ENCODE measurements at places on chromosomes 16 and 17.
A peak's percentile ranks its signal among the peaks of the same experiment; 100 is the strongest.

- DNase-seq, result no peak
Observed at GRCh38 chr16:47613251-47613650, 152.1 kb downstream of the PHKB start.

- no peak for DNase-seq
Observed at GRCh38 chr17:56690441-56691291, 97.2 kb downstream of the NOG start.

DNA sequence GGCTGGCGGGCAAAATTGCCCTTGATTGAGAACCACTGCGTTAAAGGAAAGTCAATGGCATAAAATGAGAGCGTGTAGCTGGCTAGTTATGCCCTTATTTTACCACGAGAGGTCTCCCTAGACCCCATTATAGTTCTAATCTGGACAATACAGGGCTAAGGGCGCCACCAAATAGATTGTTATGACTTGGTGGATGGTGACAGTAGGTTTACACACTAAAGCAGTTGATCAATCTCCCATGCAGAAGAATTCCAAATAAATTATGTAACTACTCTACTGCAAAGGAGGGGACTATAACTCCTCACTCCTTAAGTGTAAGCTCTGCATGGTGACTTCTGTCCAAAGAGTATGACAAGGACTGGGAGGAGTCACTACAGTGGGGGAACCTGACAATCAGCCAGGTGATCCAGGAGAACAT is 20.4 kb upstream of the YPEL2 start:
- DNase-seq, result peak; percentile 23

- no peak for DNase-seq
Observed at GRCh38 chr16:81462683-81463082, 18.1 kb downstream of the CMIP start.

DNA sequence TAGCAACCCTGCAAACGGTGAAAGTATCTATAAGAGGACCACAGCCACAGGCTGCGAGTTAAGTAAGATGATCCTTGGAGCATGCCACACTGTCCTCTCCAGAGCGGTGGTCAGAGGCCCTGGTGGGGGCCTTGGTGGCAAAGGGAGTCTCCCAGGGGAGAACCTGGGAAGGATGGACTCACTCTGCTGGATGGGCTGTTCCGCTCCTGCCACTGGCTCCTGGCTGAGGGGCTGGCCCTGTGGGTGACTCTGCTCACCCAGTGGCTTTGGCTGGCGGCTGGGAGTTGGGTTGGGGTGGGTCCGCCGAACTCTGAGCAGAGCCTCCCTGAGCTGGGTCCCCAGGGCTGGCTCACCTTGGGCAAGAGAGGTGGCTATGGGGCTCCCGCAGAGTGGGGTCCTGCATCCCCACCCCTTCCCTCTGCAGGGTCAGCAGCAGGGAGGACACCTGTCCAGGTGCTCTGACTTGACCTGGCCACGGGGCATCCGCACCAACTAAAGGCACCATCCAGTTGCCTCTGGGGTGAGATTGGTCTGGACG is 7.3 kb downstream of the CDK5R1 start:
- DNase-seq, result no peak

GRCh38 chr16:24815021-24815420 is 30.7 kb upstream of the SLC5A11 start:
- DNase-seq, result no peak

DNA sequence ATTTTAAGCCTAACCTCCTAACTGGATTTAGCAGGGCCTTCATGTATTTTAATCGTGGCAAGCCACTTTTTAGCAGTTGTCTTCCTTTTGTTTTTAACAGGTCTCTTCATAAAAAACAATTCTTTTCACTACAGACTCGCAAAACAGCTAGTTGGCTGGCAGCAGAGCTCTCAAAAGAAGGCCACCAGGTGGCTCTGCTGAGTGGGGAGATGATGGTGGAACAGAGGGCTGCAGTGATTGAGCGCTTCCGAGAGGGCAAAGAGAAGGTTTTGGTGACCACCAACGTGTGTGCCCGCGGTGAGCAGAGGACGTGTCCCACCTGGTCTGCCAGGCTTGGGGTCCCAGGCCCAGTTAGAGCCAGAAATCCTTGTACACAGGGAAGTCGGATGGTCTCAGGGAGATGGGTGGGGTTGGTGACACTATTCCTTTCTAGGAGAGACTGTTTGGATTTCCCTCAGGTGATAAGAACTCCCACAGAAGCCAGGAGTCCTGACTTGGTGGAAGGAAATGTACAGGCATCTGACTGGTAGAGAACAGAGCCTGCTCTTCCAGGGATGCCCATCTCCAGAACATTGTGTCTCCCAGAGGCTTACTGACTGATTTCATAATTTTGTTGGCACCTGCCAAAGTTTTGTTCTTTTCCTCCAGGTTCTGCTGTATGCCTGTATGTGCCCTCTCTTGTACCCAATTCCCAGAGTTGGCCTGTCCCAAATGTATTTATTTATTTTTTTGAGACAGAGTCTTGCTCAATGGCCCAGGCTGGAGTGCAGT is 14.9 kb upstream of the DDX19A start:
- DNase-seq, result no peak

DNA sequence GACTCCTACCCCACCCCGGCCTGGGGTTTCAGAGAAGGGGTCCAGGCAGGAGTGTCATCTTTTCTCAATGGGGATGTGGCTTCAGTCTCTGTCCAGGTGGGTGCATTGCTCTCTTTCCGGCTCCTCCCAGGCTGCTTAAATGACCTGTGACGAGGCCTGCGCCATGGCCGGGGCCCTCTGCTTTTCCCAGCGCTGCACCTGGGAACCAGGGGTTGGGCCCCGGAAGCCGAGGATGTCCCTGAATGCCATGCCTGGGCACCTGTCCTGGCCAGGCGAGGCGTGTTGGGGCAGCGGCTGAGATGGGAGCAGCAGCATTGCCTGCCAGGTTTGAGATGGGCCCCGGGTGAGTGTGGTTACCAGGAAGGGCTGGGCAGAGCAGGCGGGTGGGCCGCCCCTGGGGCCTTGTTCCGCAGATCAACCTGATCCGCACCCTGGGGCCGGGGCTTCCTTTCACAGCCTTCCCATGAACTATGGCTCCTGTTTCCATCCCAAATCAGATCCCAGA is 147.4 kb downstream of the SEC14L1 start:
- no peak for DNase-seq

- DNase-seq, result no peak
Observed at GRCh38 chr16:78065319-78065718, 34.1 kb upstream of the WWOX start.

DNA sequence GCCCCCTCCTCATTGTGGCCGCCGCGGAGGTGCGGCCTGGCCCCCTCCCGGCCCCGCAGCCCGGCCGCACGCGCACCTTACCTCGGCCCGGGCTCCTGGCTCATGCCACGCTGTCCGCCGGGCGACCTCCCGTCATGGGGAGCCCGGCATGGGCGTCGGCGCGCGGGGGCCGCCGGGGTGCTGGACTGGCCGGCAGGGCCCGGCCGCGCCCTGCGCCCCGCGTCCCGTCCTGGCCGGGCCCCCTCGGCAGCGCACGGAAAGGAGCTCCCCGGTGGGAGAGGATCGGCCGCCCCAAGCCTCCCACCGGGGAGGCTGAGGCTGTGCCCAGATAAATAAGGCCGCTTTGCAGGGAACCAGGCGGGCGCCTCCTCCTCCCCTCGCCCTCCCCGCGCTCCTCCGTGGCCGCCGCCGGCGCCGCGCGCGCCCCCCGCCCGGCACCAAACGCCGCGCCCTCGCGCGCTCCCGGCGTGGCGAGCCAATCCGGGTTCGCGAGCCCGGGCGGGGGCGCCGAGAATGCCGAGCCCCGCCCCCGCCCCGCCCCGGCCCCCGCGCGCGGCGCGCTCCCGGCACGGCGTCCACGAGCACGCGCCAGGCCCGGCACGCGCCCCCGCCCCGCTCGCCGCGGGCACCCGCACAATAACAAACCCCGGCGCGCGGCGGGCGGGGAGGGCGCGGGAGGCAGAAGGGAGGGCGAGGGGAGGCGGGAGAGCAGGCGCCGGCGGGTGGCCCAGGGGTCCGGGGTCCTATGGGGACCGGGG is at the start of gene FBXL16:
FBXL16 (minus strand) TSS at position 371 of the 758 bp plus-strand sequence. CDS start 8,396 bp downstream, outside the sequence.
- DNase-seq, result no peak

DNA sequence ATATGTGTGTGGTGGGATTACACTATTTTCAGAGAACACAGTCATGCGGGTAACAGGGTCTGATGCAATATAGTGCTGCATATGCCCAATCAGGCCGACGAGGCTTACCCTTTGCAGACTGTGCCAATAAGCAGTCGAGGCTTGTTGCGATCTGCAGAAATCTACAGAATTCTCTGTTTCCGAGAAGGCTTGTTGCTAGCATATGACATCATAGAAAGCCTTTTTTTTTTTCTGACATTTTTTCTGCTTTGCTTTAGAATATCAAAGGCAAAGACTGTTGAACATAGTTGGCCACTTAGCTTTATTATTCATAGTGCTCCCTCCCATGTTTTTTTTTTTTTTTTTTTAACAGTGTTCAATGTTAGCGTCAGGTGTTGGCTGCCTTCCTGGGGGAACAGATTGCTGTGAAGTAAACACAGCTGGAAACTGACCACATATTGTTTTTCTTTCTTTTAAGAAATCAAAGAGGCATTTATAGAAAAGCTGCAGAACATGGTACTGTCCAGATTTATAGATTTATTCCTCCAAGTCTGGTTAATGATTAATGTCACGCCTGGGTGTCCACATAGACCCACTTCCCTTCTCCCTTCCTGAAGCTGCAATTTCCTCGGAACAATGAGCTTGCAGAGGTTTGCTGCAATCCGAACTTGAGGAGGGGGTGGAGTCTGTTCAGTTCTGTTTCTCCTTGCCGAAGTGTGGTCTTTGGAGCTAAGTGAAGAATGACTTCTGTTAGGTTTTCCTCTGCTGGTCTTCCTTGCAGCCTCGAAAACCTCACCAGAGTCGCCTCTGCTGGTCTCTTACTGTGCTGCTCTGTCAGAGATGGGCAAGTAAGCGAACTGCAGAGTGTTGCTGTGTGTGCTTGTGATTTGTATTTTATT is 87.3 kb downstream of the MAP2K6 start:
- no peak for DNase-seq

DNA sequence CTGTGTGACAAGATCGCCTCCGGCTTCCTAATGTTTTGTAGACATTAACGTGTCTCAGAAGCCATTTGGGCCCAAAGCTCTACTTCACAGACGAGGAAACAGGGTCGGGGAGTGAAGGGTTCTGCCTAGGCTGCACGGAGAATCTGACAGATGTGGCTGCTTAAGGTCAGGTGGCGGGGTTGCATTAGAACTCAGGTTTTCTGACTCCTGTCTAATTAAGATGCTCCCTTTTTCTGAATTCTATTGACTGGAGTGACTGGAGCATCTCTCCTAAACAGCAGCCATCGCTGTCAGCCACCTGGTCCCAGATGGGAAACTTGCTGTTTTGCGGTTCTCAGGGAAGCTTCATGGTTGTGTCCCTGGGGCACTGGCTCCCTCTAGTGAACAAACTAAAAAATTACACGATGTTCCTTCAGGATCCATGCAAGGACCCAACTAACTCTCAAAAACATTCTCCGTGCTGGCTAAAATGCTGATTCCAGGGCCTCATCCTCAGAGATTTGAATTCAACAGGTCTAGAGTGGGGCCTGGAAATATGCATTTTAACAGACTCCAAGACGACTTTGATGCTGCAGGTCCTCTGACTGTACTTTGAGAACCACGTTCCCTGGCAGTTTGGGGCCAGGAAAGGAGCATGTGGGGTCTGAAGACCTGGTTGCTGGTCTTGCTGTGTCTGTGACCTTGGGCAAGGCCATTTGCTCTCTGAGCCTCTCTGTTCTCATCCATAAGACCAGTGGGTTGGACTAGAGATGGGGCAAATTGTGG is 117.4 kb downstream of the IRF8 start:
- DNase-seq, result no peak
